NCI-H460 (cell line): ENCODE measurements at places on chromosomes 3 and 15.

- DNase-seq: no peak
Measured at GRCh38 chr3:43879166-43879565, 188.4 kb downstream of the ABHD5 start.

DNA sequence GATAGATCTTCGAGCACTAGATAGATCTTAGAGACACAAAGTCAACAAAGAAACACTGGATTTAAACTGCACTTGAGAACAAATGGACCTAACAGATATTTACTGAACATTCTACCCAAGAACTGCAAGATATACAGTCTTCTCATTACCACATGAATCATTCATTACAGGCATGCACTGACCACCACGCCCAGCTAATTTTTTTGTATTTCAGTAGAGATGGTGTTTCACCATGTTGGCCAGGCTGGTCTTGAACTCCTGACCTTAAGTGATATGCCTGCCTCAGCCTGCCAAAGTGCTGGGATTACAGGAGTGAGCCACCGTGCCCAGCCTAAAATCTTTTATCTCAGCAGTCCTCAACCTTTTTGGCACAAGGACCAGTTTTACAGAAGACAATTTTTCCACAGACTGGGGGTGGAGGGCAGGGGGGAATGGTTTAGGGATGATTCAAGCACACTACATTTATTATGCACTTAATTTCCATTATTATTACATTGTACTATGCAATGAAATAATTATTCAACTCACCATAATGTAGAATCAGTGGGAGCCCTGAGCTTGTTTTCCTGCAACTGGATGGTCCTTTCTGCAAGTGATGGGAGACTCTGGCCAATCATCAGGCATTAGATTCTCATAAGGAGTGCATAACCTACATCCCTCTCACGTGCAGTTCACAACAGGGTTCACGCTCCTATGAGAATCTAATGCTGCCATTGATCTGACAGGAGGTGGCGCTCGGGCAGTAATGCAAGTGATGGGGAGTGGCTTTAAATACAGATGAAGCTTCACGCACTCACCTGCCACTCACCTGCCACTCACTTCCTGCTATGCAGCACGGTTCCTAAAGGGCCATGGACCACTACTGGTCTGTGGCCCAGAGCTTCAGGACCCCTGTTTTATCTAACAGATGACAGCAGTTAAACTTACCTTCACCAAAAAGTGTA is 21.7 kb downstream of the CSNK1G1 start:
- DNase-seq: no peak

- DNase-seq: no peak
Measured at GRCh38 chr15:40932156-40932555, 3.0 kb downstream of the DLL4 start.

GRCh38 chr15:42402455-42403205 is 43.3 kb downstream of the CAPN3 start:
- no peak for DNase-seq

GRCh38 chr15:99390667-99391066 is 139.4 kb downstream of the LRRC28 start:
- no peak for DNase-seq

- no peak for DNase-seq
Measured at GRCh38 chr3:115321400-115321805, 174.3 kb upstream of the ZBTB20 start.

DNA sequence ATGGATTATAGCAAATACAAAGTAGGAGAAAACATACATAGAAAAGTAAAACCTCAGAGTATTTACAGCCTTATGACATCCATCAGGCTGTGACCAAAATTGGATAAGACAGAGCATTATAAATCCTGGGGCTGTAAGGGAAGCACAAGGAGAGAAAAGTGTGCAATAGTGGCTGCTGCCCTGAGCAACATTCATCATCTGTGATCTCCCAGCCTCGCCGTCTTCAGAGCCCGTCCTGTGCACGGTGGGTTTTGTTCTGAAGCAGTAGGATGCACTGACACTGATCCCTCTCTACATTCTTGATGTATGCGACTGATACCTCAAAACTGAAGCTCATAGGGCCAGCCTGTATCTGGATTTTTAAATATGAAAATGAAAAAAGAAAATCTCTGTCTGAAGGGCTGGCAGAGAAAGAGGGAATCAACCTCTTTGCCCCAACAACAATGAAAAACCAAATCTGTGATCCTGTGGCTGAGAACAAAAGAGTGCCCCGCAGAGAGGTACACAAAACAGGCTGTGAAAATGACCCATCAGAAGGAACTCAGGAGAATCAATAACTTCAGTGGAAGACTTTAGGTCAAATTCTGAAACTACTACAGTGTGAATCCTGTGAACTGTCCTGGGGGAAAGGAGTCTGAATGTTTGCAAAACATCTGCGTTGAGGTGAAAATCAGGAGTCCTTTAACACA is 8.2 kb upstream of the RTP4 start:
- no peak for DNase-seq

DNA sequence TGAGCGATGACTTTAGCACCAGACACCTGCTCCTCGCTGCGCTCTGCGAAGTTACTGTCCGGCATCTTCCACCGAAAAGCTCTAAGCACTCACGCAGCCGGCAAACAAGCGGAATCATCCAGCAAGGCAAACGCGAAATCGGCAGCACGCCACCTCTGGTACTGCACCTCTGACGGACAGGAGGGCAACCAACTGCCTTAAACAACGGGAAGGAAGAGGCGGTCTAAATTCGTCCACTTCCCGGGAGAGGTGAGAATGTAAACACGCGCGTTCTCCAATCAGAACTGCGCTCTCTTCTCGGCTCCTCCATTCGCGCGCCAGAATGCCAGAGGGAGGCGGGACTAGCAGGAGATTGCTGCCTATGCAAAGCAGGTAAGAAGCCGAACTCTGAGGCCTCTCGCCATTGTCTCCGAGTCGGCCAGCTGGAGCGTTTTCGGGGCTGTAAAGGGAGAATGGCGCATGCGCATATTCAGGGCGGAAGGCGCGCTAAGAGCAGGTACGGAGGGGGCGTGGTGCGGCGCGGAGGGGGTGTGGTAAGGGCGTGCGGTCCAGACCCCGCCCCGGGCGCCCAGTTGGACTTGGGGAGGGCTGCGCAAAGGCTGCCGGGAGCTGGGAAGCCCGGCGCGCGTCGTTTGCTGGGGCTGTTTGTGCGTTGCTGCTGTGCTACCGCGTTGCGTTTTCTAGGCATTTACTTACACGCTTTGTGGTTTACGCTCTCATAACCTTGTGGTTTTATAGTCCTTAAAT is at the start of the genes BTD and HACL1:
Gene BTD, plus strand, starts transcription at position 347 of the 747 bp plus-strand sequence. CDS start 33,695 bp downstream, outside the sequence.
Gene HACL1, minus strand, starts transcription at position 171 of the 747 bp plus-strand sequence. Its CDS starts 106 bp downstream, at position 65.
- peak; percentile 98 for DNase-seq

DNA sequence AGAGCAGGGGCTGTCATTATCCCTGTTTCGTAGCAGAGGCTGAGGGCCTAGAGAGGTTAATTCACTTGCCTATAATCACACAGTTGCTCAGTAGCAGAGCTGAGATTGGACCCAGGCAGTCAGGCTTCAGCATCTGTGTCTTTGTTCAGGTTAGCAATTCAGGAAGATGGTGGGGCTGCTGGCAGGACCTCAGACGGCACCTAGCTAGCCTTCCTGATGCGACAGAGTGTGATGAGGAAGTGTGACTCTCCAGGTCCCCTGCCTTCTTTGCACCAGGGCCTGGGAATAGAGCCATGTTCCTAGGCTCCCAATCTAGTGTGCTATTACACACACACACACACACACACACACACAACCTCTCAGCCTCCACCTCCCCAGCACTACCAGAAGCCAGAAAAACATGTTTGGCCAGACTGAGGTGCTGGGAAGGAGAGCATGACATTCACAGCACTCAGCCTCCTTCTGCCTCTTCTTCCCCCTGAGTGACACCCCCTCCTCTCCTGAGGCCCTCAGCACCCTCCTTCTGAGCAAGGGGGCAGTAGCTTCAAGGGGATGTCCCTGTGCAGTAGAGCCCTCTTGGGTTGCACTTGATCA is 88.9 kb downstream of the TLE3 start:
- no peak for DNase-seq

DNA sequence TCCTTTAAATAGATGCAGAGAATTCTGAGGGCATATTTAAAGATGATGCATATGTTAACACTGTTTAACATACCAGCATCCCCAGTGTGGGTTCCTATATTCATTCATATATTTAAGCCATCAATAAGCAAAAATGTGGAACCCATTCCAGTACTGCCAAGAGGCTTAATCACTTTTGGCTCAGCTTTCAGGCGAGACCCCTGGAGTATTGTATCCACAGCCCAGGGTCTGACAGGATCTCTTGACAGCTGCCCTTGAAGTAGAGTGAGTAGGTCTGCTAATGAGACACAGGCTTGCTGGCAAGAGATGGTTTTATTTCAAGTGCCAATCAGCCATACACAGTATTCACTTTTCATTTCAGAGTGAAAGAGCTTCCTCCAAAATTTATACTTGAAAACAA is 367.3 kb downstream of the OCA2 start:
- DNase-seq: no peak

DNA sequence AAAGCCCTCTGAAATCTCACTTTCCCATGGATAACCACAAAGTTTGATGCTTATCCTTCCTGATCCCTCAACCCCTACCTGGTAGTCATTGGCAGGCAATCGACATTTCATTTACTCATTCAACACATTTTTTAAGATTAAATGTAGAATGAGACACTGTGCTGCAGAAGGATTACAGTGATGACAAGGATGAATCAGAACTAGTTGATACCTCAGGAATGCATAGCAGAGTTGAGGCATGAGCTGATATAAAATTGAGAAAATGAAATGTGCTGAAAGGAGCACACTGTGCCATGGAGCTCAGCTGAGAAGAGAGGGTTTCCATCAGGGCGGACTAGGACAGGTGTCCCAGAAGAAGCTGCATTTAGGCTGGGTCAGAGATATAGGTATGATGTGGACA is 48.9 kb upstream of the ACTL6A start:
- no peak for DNase-seq

DNA sequence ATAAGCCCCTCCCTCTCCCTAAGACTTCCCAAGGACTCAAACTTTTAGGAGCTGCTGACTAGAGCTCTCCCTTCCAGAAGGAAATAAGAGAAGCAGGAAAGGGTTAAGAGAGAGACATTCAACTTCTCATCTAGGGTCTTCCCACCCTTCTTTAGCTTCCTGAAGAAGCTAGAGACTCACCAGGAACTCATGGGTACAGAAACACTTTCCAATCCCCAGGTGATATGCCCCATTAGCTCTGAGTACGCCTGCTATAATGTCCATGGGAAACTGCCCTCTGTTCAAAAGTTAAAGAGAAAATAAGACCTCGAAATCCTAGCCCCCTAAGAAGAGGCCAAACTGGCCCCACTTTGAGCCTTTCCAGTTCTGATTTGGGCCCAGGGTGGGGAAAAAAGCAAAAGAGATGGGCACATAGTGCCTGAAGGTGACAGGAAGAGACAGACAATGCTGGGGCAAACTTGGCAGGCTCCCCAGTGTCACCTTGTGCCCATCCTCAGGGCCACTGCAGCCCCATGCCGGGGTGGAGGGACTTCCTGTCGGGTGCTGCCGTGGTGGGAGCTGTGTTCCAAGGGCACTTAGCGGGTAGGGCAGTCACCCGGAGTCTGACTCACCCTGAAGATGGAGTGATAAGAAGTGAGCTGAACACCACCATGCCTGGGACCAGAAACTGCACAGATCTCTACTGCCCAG is 29.5 kb downstream of the CCDC12 start:
- no peak for DNase-seq

- DNase-seq: no peak
Measured at GRCh38 chr15:90680371-90680935, 36.7 kb upstream of the BLM start.

GRCh38 chr15:97517737-97518136 is 442.8 kb upstream of the ARRDC4 start:
- no peak for DNase-seq

GRCh38 chr3:126018545-126018944 is 49.6 kb downstream of the ROPN1B start:
- DNase-seq: no peak

DNA sequence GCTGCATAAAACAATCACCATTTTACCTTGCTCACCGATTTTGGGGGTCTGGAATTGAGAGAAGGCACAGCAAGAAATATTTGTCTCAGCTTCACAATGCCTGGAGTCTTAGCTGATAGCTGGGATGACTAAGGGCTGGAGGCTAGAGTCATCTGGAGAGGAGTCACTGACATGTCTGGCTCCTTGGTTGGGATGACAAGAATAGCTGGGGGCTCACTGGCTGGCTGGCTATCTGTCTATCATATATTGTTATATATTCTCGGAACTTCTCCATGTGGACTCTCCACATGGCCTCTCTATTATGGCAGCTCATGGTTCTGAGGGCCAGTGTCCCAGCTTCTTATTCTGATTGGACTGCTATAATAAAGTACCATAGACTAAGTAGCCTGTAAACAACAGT is 20.0 kb upstream of the TRIM71 start:
- no peak for DNase-seq

- DNase-seq: no peak
Measured at GRCh38 chr3:71384388-71384787, 199.1 kb downstream of the FOXP1 start.

- no peak for DNase-seq
Measured at GRCh38 chr3:119597548-119598288, at the start of gene PLA1A. Gene PLA1A (plus strand): TSS chr3:119597885. CDS start chr3:119597914, 29 bp downstream.

DNA sequence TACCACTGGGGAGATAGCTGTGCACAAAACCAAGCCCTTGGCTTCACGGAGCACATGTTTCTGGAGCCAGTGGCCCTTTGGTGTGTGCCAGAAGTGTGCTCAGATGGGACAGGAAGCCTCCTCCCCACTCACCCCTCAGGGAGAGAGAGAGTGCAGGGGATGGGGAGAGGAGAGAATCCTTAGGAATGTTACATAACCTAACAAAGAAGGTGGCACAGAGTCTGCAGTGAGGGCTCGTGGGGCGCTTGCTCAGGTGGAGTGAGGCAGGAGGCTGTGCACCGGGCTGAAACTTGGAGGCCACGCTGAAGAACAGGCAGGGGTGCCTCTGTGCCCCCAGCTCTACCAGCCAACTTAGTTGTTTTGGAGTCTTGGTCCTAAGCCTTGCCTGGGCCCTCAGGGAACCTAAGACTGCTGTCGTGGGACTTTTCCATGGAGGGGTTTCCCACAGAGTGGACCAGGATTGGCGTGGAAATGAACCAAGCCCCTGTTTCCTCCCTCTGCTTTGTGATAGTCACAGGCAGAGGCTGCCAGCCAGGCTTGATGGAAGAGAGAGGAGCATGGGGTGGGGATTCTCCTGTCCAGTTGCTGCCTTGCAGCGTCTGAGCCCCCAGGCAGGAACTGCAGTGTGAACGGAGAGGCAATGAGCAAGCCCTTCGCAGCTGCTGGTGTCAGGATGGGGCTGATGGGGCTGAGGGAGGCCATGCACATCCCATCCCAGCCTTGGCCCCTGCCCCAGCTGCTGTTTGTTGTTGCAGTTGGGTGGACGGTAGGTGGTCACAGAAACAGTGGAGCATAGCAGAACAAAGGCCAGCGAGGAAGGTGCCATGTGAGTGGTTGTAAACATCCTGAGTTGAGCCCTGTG is 32.7 kb downstream of the PDIA5 start:
- DNase-seq: no peak
